A549 treated with CpdA at 1 μM for 4 hours (cell line): ENCODE measurements at places on chromosomes 1 and 21. TPM values are rescaled to one million over a fixed set of nuclear protein-coding genes. Genes with fewer than 3 reads are reported as not detected.

The TACSTD2 gene
- not detected in 5 replicates for total RNA-seq

The L1TD1 gene
- total RNA-seq, result not detected in 5 replicates

The AMY1B gene
- total RNA-seq, result not detected in 5 replicates

The MAP3K21 gene
- total RNA-seq, result 10.1 to 13.6 TPM (median 11.7 TPM) in 5 replicates

The RSBN1 gene
- total RNA-seq, result 3.3 to 5.0 TPM (median 4.1 TPM) in 5 replicates

The MPL gene
- 0.09 to 0.22 TPM in 2 of 5 replicates, not detected in the others for total RNA-seq

The NSUN4 gene
- total RNA-seq, result 11.5 to 14.9 TPM (median 13.3 TPM) in 5 replicates

The OR2T35 gene
- total RNA-seq, result not detected in 5 replicates

The SPRR2E gene
- not detected in 5 replicates for total RNA-seq

The PBX1 gene
- total RNA-seq, result 20.5 to 27.3 TPM (median 24.8 TPM) in 5 replicates

The ELK4 gene
- 6.7 to 8.0 TPM (median 7.7 TPM) in 5 replicates for total RNA-seq

The RORC gene
- total RNA-seq, result 0.03 to 0.06 TPM in 2 of 5 replicates, not detected in the others

The FAM43B gene
- total RNA-seq, result 3.6 to 6.6 TPM (median 5.7 TPM) in 5 replicates

The LCE1F gene
- total RNA-seq, result not detected in 5 replicates

The AUNIP gene
- total RNA-seq, result 5.4 to 6.2 TPM (median 6.1 TPM) in 5 replicates

The SPRR1A gene
- total RNA-seq, result not detected in 5 replicates

The PCP4 gene
- total RNA-seq, result not detected in 5 replicates

The S100A7 gene
- not detected in 5 replicates for total RNA-seq

The NT5C1A gene
- not detected in 5 replicates for total RNA-seq

The CORT gene
- total RNA-seq, result 0.13 to 0.32 TPM (median 0.21 TPM) in 3 of 5 replicates, not detected in the others

The RGS8 gene
- not detected in 5 replicates for total RNA-seq

The PRAMEF27 gene
- total RNA-seq, result not detected in 5 replicates

The TAS1R1 gene
- 0.07 TPM in 1 of 5 replicates, not detected in the others for total RNA-seq
